Fibroblast of the aortic adventitia (primary cell): ENCODE measurements at places on chromosomes 12 and 14. TPM values are rescaled to one million over a fixed set of nuclear protein-coding genes. Genes with fewer than 3 reads are reported as not detected.

The WDHD1 gene
- 9.3 and 27.0 TPM in 2 replicates for total RNA-seq

DNA sequence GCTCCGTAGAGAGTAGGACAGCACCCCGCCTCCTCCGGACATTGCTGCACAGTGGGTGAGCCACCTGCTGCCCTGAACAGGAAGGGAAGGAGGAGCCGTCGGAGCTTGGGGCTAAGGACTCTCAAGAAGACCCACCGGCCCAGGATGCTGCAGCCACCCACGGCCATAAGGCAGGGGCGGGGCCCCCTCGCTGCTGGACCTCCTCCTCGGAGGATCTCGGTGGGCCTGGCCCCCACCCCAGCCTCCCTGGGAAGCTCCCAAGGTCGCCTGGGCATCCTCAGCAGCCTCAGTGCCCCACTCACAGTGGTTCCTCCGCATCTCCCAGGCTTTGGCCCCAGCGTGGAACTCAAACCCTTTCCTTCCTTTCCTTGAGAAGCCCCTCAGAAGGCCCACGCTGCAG lies 68.6 kb upstream of the DIO3 start:
- DNase-seq = no peak

The SLC10A1 gene
- not detected in 2 replicates for total RNA-seq

The C12orf50 gene
- total RNA-seq = not detected in 2 replicates

DNA sequence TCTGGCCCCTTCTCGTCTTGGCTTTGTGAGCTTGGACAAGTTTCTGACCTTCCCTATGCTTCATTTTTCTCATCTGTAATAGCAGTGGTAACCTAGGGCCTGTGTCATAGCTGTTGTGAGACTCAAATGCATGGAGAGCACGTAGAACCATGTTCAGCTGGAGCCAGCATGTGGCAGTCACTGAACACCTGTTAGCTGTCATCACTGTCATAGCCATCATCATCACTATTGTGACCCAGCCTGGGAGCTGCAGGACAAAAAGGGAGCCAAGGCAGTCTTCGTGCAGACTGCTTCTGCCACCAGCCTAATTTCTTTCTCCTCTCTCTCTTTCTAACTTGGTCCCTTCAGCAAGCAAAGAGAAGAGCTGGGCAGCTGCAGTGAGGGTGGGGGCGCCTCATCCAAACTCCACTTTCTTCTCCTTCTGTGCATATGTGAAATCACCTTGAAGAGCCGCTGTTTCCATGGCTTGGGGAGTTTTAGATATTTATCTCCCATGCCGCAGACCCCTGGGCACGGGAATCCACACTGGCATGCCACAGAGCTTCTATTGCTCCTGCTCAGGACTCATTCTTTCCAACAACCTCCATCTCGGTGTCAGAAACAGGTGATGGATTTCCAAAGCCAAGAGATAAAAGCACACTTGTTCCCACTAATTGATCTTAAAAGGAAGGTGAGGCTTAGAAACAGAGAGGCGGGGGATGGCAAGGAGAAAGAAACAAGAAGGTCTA lies 87.0 kb downstream of the SRRM4 start:
- DNase-seq = no peak
